ENCODE measurements at places on chromosomes 7 and 10.
A peak's percentile ranks its signal among the peaks of the same experiment; 100 is the strongest.

DNA sequence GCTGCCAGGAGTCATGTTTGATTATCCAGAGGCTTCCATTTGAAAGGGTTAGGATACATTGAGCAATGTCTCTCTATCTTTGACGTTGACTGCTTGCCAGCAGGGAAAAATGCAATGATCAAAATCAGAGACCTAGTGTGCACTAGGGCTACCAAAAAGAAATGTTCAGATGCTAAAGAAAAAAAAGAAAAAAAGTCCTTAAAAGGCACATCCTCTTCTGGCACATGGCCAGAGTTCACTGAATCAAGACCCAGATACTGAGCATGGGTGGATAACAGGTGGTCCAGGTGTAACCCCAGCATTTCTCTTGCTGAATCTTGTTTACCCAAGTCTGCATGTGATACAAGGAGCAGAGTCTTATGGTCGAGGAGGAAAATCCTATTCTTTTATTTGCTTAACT is 899.3 kb downstream of the SORCS3 start:
- DNase-seq: no peak

- DNase-seq: no peak
Observed at GRCh38 chr7:48875045-48875916, 49.1 kb upstream of the CDC14C start.

GRCh38 chr10:117137031-117137910 is 799 bp downstream of the VAX1 start:
- DNase-seq: no peak

DNA sequence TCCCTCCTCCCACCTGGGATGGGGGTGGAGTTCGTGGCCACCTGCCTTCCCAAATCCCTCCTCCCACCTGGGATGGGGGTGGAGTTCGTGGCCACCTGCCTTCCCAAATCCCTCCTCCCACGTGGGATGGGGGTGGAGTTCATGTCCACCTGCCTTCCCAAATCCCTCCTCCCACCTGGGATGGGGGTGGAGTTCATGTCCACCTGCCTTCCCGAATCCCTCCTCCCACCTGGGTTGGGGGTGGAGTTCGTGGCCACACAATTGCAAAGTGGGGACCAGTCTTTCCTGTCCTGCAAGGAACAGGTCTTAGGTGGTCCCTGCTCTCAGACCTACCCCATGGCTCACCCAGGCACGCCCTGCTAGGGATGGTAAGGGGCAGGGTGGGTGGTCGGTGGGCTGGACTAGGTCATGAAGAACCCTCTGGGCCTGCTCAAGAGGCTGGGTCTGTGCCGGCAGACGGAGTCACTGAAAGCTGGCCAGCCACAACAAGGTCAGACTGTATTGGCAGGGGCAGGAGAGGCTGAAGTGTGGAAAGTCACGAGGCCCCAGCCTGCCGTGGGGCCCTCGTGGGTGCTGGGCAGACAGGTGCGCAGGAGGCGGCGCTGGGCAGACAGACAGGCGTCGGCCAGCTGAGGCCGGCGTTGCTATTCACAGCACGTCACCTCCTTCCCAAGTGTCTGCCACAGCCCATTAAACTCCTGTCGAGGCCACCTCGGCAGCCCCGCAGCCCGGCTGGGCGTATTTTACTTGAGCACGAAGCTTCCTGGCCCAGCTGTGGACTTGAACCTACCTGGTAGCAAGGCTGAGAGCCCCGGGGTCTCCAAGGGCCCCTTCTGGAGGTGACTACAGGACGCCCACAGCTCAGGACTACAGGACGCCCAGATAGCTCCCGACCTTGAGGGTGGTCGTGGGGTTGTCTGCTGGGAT is 4.1 kb downstream of the KNDC1 start:
- no peak for DNase-seq

- peak; percentile 39 for DNase-seq
Observed at GRCh38 chr10:16116404-16117304, 256.3 kb upstream of the MINDY3 start.
